Stimulated activated CD4-positive, alpha-beta T cell treated with anti-CD3 and anti-CD28 coated beads, Interleukin-12 subunit alpha, Interleukin-12 subunit beta, amount 100 ng/mL, for 24 hours (primary cell): ENCODE measurements at places on chromosomes 3 and 15.

- DNase-seq: no peak
Observed at GRCh38 chr3:102980355-102980696, 545.5 kb downstream of the ZPLD1 start.

DNA sequence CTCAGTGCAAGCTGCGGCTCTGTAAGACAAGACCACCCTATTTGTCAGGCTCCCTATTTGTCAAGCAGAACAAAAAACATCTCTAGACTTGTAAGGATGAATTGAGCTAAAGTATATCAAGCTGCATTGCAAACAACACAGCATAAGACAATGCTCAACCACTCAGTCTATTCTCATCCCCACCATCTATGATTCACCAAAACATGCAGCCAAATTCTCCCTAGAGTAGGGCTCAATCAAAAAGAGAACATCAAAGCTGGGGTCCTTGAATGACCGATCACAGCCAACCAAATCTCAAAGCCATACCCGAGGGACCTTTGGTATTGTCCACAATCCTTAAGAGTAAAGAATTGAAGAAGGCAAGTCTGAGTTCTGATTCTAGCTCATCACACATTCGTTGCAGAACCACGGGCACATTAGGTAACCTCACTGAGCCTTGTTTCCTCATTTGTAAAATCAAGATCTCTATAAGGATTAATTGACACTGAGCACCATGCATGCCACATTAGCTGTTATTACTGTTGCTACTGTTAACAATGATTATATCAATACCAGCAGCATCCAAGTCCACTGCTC lies 31.2 kb downstream of the RFTN1 start:
- DNase-seq: no peak

DNA sequence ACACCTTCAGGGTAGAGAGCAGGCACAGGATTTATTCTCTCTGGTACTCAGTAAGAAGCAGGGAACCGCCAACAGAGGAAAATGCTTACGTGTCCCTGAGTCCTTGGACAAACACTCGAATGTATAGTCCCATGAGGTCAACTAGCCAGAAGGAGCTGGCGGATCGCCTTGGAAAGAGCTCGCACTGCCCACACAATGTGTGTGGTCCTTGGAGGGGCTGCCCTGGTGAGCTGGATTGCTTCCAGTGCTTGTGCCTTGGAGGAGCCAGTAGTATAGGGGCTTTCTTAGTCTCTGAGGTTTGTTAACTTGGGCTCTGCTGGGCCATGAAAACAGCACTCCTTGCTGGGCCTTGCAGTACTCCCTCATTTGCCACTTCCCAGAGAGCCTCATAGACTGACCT lies 40.7 kb upstream of the VILL start:
- no peak for DNase-seq

GRCh38 chr15:56654624-56655023 lies 78.7 kb downstream of the ZNF280D start:
- no peak for DNase-seq
